ENCODE measurements at places on chromosomes 4 and X.

DNA sequence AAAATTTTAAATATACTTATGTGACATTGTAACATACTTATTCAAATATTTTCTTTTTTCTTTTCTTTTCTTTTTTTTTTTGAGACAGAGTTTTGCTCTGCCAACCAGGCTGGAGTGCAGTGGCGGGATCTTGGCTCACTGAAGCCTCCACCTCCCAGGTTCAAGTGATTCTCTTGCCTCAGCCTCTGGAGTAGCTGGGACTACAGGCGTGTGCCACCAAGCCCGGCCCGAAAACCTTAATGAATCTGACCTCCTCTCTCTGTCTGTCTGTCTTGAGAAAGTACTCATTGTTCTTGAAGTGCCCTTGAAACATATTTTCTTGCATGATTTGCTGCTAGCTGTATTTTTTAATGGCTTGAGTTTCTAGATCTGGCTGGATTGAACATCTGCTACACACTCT lies 136.8 kb downstream of the ANAPC4 start:
- DNase-seq = no peak

DNA sequence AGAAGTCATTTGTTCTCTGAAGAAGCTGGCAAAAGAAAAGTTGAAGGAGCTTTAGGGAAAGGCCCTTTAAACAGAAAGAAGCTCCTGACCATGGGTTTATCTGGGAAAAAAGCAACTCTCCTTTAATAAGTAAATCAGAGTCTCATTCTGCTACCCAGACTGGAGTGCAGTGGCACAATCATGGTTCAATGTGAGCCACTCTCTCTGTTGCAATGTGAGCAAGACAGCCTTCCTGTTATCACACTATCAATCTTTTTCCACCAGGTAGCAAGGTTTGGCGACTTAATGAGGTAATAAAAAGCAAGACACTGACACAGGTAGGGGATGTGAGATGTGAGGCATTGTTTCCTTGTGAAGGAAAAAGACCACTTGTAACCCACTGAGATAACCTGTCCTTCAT lies 111.3 kb downstream of the SYNPO2 start:
- no peak for DNase-seq

DNA sequence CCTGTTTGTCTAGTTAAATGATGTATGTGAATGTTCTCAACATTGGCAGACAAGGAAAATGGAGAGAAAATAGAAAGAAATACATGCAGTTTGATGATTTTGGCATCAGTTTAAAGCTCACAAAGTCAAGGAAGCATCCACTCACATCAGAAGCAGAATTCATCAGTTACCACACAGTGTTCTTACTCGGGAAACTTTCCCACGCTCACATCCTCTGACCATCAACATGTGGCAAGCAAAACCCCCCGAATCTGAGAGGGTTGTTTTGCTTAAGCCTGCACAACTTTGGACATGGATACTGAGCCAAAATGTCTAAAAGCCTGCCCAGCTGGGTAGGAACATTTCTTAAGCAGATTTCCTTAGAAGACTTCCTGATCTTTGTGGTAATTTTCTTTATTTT lies 407.6 kb downstream of the ANKRD50 start:
- DNase-seq = no peak

GRCh38 chrX:70171624-70172023 lies 5.7 kb upstream of the DGAT2L6 start:
- no peak for DNase-seq

GRCh38 chrX:13092455-13092941 lies 48.1 kb upstream of the FAM9C start:
- DNase-seq = no peak

DNA sequence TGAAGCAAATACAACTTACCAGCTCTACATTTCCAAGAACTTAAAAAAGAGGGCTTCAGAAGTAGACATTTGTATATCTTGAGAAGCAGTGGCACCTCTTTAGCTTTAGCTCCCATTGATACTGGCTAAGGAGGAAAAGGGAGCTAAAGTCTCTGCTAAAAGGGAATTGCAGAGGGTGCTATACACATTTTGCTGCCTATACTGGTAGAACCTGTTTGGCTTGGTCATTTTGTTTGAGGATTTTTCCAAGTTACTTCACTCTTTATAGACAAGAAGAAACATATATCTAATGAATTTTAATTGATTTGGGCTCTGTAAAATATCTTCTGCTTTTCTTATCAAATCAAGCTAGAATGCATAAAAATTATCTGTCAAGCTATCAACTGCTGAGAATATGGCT lies 11.8 kb downstream of the PAPSS1 start:
- DNase-seq = no peak

GRCh38 chrX:111490688-111491087 lies 20.8 kb upstream of the SERTM2 start:
- no peak for DNase-seq

DNA sequence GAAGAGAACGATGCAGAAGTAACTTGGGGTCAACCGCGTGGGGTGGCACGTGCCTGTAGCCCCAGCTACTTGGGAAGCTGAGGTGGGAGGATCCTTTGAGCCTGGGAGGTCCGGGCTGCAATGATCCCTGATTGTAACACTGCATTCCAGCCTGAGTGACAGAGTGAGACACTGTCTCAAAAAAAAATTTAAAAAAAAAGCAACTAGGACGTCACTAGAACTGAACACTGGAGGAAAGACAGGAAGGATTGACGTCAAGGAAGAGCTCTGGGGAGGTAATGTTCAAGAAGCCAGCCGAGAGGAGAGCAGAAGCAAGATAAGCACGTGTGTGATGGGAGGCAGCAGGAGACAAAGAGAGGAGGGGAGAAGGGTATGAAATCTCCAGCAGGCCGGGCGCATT lies 28.7 kb downstream of the S100G start:
- DNase-seq = no peak

DNA sequence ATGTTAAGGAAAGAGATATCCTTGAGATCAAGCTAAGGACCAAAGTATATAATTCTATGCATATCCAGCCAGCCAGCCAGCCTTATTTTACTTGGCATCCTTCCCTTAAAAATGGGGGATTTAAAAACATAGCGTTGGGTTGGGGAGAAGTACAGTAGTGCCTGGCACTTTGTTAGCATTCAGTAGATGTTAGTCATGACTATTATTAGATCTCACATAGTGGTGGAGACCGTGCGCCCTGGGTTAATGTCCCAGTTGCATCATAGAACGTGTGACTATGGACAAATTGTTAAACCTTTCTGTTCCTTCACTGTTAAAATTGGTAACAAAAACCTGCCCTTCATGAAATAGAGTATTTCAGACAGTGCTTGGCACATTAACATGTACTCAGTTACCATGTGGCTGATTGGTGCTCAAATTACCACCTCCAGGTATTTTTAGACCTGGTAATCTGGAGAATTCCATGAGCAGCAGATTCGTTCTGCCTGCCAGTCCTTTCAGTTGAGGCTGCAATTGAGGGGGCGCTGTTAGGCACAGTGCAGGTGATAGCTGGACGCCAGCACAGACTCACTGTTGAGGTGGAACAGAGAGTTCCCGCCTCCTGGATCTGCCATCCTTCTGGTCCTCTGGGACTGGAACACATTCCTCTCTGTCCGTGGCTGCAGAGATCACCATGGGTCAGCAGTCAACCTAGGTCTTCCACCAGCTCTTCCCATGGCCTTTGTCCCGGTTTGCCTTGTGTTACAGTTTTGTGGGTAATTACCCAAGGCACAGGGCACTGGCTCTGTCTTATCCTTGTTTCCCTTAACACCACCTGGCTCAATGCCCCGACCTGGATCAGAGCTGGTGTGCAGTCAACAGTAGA lies 31.7 kb downstream of the RBBP7 start:
- DNase-seq = peak; percentile 9

DNA sequence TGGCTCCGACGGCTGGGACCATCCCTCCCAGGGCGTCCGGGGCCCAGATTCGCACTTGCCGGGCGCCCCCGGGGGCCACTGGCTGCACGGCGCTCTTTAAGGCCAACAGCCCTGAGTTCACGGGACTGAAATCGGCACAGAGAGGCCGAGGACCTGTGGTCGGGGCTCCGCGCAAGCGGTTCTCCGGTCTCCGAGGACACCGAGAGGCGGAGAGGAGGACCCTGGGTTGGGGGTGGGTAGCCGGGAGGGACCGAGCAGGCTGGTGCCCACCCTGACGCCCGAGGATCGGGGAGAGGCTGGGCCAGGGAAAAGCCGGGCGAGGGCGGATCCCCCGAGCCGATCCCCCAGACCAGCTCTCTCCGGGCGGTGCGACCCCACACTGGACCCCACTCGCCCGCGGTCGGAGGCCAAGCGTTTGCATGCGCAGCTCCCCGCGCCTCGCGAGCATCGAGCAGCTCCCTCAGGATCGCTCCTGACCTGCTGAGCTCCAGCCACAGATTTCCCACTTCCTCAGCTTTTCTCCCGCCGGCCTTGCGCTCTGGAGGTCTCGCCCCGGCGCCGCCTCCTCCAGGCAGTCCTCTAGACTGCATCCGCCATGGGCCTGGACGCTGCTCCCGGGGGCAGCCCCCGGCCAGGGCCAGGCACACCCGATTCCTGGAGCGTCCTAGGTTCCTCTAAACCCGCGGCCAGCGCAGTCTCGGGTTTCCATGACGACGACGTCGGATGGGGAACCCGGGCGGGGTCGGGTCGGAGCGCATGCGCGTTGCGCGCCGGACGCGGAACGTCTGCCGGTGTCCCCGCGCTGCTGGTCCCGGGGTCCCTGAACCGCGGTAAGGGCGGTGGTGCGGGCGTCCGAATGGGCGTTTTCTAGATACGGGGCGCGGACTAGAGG lies 17.6 kb upstream of the NAT8L start:
- DNase-seq = peak; percentile 88

- no peak for DNase-seq
Measured at GRCh38 chr4:16129336-16129735, 45.5 kb upstream of the PROM1 start.

DNA sequence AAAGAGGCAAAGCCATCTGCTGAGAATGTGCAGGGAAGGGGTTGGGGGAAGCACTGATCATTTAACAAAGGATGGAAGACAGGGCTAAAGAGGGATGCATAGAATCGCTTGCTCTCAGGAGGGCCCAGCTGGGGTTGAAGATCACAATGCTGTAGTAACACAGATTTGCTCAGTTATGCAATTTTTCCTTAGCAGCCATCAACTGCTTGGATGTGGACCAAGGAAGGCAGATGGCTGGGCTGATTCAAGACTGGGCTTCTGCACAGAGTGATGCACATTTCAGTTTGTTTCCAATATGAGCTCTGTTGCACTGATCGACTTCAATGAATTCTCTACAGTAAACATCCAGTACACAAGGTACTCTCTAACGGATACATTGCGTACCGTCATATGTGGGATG lies 127.8 kb upstream of the TBL1X start:
- DNase-seq = no peak

DNA sequence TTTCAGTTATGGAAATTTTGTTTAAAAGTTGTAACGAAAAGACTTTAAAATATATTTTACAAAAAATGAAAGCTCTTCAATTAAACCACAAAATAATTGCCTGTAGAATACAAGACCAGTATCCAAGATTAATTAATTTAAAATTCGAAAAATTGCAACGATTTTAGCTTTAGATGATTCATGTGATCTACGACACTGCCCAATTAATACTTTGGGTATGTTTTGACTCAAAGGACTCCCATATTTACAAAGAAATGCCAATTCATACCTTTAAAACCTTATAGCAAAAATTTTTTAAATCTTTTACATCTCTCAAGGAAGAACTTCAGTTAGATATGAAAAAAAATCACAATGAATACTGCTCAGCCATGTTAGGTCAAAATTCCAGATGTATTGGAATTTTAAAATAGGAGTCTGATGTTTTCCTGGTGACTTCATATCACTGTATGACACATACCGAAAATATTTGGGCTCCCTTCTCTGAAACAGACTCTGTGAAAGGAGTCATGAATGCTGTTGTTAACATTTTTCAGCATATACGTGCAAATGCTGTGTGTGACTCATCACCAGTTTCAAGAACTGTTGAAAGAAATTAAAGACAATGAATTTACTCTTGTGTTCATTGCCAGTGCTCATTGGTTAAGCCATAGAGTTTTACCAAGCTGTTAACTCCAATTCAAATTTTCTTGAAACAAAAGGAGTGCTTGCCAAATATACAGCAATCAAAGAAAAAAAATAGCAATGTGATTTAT lies 13.8 kb upstream of the SMS start:
- peak; percentile 20 for DNase-seq

DNA sequence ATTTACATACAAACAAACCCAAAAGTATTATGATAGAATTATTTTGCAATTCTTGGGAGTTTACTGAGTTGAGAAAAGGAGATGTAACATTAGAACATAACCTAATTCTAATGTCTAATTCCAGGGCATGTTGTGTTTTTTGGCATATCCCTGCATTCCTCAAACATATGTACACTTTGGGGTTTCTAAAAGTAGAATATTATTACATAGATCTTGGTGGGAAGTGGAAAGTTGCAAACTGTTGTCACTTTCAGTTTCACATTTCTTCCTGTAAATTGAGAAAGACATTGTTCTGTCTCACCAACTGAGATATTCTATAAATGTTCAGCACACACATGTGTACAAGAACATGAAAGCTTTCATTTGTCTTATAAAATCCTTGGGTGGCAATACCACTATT lies 24.4 kb upstream of the GBA3 start:
- no peak for DNase-seq

- peak; percentile 69 for DNase-seq
Measured at GRCh38 chr4:119041951-119042560, 93.6 kb upstream of the MYOZ2 start.

GRCh38 chr4:137668885-137669545 lies 136.7 kb upstream of the PCDH18 start:
- no peak for DNase-seq

DNA sequence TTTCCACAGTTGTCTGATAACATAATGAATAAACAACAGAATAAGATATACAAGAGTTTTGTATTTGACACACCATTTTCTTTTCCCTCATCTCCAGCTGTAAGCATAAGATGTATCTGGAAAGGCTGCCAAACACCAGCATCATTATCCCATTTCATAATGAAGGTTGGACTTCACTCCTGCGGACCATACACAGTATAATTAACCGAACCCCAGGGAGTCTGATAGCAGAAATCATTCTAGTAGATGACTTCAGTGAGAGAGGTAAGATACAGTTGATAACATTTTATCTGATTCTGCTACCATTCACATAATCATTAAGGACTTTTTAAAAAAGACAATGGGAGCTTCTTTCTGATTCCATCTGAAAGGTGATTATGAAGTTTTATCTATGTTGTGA lies 535.2 kb downstream of the GALNTL6 start:
- DNase-seq = no peak

DNA sequence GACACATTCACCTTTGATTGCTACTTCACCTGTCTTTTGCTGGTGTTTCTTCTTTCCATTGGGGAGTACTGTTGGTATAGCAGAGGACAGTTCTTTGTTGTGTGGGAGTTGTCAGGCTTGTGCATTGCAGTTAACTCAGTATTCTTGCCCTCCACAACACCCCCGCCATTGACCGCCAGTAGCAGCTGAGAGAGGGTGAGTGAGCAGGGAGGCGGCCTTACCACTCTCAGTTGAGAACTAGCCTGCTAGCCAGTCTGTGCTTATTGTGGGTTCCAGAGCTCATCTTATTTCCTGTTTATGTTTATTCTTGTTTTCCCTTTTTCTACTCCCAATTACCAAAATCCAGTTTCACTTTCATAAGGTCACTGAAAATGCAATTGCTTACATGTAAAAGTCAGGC lies 52.2 kb downstream of the STIM2 start:
- DNase-seq = no peak

All from urothelium cell line (cell line).